Effector memory CD4-positive, alpha-beta T cell (primary cell): ENCODE measurements at places on chromosomes 16 and 17.

GRCh38 chr16:62869837-62870236, 833.6 kb upstream of the CDH8 start:
- no peak for DNase-seq

DNA sequence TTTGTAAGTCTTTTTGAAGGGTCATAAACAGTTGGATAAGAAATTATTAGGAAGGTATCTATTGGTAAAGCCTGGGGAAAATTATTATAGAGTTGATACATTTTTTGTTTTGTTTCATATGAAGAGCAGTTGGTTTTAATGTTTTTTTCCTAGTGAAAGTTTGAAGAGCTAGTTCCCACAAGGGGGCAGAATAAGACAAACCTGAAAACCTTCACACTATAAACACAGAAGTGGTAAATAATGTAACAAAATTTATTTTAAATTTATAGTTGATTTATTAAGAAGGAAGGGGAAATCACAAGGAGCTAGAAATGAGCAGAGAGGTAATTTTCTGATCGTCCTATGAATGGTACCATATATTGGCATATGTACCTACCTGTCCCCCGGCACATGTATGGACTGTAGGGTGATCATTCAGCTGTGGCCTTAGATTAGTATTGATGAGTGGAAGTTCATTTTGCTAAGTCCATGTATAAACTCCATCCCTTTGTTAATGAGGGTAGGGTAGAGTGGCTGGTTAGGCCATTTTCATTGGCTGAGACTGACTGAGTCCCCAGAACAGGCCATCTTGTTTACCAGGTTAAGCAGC, 116.3 kb downstream of the TANC2 start:
- DNase-seq: no peak

GRCh38 chr17:67132366-67132765, 88.0 kb downstream of the CACNG1 start:
- DNase-seq: no peak

GRCh38 chr17:40340327-40340726, 24.2 kb downstream of the GJD3 start:
- no peak for DNase-seq

DNA sequence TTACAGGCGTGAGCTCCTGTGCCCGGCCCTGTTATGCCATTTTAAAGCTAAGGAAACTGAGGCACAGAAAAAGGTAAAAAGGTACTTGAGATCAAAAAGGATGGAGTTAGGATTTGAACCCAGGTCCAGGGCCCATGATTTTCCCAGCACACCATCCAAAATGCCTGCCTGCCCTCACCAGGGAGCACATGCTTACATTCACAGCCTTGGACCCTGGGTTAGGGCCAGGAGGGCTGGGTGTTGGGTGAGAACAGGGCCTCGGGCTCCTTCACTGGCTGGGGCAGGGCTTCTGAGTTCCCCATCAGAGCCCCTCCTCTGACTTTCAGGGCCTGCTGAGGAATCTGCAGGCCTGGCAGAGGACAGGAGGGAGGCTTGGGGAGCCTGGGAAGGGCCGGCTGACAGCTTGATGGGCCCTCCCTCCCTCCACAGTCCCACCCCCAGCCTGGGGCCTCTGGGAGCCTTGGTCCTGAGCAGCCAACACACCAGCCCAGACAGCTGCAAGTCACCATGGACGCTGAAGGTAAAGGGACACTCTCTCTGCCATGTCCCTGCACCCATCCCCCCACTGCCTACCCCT, at the start of gene QPRT:
QPRT (plus strand) TSS at position 490 of the 577 bp plus-strand sequence; CDS start at position 508, 18 bp downstream.
- DNase-seq: no peak

DNA sequence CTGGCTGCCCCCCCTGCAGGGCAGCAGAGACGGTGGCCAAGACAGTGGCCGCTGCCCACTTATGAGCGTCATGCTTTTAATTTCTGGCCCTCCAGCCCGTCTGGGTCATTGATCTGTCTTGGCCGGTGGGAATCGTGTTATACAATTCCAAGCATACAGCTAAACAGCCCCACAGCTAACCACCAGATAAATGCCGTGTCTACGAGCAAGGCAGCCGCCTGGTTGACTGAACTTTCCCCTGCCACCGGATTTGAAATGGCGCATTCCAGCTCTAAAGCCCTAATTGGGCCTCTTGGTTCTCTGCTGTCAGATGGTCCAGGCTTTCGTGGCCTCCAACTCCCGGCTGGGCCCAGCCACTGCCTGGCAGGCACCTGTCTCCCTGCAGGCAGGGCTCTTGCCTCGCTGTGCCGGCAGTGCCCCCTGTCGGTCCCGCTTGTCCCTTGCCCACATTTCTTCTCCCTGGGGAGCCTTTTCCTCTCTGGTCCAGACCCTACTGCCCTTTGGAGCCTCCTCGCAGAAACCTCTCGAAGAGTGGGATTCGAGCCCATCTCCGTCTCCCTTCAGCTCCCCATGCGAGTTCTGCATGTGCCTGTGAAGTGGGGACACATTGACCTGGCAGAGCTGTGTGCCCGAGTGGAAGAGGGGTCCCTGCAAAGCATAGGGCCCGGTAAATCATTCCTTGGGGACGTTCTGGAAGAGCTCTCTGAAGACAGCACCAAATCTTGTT, 1.8 kb upstream of the RBFOX3 start:
- no peak for DNase-seq

- no peak for DNase-seq
Observed at GRCh38 chr17:64983708-64984107, 64.4 kb upstream of the LRRC37A3 start.

GRCh38 chr16:80158766-80159165, 382.0 kb upstream of the DYNLRB2 start:
- DNase-seq: no peak

DNA sequence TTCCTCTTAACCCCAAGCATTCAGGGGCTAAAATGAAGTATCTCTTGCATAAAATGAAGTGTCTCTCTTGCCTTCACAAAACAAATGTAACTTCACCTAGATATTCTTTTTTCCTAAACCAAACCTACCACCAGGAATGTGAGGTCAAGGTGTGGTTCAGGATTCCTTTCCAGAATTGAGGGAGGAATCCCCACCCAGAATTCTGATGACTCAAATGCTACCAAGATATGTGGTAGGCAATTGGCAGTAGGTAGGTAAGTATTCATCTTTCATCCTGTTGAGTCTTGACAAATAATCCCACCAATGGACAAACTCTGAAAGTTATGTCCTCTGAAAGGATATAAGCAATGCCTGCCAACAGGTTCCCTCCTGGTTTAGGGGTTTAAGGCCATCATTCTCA, 26.2 kb downstream of the TRIM16 start:
- DNase-seq: no peak

DNA sequence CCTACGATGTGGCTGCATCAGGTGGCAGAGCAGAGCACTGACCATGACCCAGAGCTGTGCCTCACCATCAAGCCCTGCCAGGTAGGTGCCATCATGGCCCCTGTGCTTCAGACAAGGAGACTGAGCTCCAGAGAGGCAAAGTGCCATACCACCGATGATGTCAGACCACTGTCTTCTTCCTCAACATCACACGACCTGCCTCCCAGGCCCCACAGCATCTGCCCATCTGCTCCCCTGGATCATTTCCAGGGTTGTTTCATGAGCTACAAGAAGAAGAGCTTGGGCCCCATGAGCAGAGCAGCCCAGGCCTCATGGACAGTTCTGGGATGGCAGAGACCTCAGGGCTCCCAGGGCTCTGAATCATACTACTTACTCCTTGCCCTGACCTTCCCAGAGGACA, 9.9 kb downstream of the XYLT1 start:
- no peak for DNase-seq

DNA sequence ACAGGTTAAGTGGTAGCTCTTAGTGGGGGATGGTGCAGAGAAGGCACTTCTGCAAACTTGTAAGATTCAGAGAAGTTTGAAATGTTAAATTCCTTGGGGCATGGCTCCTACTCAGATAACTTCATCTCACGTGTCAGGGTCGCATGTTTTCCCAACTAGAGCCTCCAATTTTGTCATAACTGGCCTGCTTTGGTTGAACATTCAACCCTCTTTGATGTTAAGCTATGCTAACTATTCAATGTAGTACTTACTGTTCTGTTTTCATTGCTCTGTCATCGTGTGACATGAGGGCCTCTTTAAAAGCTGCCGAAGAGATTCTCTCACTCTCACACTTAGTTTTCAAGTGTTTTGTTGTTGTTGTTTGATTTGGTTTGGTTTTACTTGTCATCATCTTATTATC, 280.8 kb downstream of the CDH11 start:
- no peak for DNase-seq

GRCh38 chr17:72388765-72389473, 268.1 kb downstream of the SOX9 start:
- no peak for DNase-seq

- DNase-seq: no peak
Observed at GRCh38 chr17:11553135-11553534, 45.1 kb upstream of the DNAH9 start.

GRCh38 chr17:81440511-81441244, 45.4 kb downstream of the BAHCC1 start:
- DNase-seq: no peak

GRCh38 chr16:1385232-1385631, 29.3 kb downstream of the UNKL start:
- no peak for DNase-seq

- DNase-seq: peak; percentile 43
Observed at GRCh38 chr17:74280093-74280513, 6.1 kb downstream of the DNAI2 start.

GRCh38 chr17:49157784-49158183, 25.2 kb downstream of the B4GALNT2 start:
- no peak for DNase-seq

- no peak for DNase-seq
Observed at GRCh38 chr17:72901657-72902056, 190.8 kb downstream of the SLC39A11 start.

DNA sequence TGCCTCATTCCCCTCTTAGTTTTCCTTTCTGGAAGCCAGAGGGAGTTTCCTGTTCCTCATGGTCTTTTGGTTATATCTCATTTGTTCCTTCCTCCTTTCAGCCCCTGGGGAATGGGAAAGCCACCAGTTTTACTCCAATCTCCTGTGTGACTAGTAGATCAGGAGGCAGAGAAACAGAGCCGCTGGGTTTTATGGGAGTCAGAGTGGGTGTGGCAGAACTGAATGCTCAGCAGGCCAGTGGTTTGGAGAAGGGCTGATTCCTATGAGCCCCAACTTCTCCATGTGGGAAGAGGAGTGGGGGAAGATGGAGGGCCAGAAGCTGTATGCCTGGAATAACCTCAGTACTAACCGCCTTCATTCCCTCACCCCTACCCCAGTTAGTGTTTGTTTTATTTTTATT, 4.1 kb downstream of the DNAH2 start:
- DNase-seq: no peak

DNA sequence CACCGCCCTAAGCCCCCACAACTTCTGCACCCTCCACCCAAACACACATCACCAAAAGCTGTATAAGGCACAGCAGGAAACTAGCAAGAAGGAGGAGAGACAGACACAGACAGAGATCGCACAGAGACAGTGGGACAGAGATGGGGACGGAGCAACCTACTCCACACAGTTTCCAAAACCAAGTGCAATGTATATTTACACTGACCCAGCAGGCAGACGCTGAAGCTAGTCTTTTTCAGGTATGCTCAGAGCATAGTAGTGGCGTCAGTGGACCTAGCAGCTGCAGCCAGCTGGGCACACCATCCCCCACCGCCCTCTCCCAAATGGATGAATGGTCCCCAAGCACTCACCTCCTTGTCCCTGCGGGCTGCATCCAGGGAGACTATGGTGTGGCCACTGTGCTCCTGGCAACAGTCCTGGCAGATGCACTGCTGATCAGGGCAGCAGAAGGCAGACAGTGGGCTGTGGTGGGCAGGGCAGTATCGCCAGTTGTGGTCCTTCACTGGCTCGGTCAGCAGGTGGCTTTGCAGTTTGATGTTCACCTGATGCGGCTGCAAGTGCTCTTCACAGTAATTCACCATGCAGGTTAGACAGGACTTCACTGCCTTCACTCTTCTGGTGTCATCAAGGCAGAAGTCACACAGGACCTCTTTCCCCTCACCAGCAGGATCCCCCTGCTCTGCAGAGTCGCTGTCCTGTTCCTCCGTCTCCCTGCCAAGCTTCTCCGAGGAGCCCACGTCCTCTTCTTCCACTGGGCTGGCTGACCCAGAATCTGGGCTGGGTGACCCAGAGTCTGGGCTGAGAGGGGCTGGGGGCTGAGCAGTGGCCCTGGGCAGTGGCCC, 31.5 kb upstream of the FBXW10B start:
- no peak for DNase-seq
